G401 (cell line): ENCODE measurements at places on chromosomes 6 and 20.

GRCh38 chr6:30544666-30545272 is 11.5 kb downstream of the GNL1 start:
- DNase-seq, result peak; percentile 69

- no peak for DNase-seq
Observed at GRCh38 chr20:23290761-23291574, 59.6 kb upstream of the NXT1 start.

DNA sequence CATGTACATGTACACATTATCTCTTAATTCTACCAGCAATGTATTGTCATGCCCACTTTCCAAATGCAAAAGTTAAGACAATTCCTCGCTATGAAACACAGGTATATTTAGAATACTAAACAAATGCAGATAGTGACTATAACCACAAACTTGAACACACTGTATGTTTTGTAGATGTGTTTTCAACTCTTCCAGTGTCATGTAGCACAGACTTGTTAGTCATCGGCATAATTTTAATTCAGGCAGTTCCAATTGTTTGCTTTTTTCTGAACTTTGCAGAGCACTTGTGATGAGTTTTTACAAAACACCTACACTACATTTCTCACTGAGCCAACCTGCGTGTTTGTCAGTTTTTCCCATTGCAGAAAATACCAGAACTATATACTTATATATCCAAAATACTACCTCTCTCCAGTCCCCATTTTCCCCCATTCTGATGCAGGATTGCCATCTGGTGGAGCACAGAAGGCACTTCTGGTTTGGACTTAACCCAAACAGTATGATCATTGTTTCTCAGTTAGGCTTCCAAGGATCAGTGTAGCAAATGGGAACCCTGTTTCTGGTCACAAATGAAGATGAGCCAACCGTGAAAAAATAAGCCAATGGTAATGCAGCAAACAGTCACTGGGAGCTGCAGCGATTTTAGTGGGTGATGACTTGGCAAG is 143.4 kb downstream of the ADGRB3 start:
- DNase-seq, result peak; percentile 96

DNA sequence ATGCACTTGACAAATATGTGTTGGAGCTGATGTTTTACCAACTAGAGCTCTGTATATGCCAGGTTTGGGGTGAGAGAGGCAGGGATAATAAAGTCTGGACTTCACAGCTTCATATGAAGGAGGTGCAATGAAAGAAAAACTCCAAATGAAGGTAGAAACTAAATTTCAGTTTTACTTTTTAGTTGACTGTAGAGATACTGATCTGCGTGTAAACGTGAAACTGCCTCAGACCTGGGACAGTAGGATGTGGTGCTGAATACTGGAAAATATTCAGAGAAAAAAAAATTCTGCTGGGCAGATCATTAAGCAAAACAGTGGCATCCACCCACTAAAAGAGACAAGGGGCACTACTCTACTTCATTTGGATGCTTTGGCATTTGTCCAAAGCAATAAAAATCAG is 94.5 kb downstream of the BACH2 start:
- DNase-seq, result no peak

- DNase-seq, result no peak
Observed at GRCh38 chr6:149223904-149224351, 93.6 kb upstream of the TAB2 start.

- DNase-seq, result no peak
Observed at GRCh38 chr6:157304899-157305663, 18.2 kb downstream of the TMEM242 start.

GRCh38 chr6:130355572-130355971 is 10.2 kb upstream of the TMEM200A start:
- DNase-seq, result no peak

DNA sequence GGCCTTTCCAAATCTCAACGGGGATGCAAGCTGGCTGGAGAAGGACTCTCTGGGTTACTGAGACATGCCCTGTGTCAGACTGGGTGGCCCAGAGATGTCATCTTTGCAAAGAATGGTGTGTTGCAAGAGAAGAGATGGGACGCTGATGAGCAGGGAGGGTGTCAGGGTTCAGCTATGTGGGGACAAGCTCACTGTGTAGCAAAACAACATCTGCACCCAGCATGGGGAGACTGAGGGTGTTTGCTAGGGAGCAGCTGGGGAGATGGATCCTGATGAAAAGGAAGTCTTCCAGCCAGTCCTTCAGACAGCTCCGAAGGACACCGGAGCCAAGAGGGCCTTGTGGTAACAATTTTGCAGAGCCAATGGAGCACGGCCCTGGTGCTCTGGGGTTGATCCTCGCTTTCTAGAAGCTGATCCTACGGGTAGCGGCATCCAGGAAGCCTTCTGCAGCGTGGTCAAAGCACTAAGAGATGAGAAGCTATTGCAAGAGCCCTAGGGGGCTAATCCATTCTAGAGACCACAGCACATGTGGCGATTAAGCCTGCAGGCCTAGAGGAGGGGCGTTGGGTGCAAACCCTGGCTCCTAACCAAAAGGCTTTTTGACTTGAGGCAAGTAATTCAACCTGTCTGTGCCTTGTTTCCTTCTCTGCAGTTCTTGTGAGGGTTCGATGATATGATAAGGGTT is 39.9 kb downstream of the EDN3 start:
- DNase-seq, result no peak

DNA sequence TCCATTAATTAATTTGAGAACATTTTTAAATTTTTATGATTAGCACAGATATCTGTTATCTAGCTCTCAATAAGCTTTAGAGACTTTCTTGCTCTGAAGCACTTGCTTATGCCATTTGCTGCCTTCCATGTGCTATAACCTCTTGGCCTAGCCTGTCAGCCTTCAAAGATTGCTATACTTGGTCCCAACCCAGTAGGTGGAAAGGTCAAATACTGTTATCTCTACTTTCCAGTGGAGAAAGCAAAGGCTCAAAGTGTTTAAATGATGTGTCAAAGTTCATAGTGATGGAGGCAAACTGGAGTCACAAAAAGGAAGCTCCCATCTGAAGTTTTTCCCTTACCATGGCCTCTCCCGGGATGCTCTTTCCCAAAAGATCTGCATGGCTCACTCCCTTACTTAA is 125.1 kb downstream of the PKHD1 start:
- DNase-seq, result no peak

- no peak for DNase-seq
Observed at GRCh38 chr6:167116838-167117228, 6.1 kb upstream of the CCR6 start.

GRCh38 chr20:34022151-34022838 is 28.6 kb downstream of the RALY start:
- DNase-seq, result peak; percentile 30

- no peak for DNase-seq
Observed at GRCh38 chr20:23114018-23114417, 27.9 kb upstream of the CD93 start.

DNA sequence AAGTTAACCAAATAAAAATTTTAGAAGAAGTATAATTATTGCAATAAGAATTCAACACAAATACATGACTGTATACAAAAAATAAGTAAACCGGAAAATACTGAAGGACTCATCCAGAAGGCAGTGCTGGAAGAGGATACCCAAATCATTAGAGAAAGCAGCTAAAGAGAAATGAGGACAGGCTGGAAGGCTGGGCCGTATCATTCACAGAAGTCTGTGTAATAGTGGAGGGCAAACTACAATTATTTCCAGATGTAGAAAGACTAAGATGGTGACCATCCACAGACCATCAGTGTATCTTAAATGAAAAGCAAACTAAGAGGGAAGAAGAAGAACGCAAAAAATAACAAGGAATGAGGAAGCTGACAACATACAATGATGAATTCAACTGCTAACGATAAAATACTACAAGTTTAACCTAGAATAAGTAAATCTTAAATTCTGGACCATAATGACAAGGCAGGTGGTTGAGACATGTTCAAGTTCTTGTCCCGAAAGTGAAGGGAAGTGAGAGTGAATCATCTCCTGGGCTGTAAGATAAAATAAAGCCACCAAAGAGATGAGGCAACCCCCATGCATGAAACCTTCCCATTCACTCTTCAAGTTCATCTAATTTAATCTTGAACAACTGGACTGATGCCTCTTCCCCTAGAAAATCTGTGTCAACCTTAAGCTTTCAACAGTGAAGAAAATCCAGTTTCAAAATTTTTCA is 71.5 kb downstream of the SLC23A2 start:
- no peak for DNase-seq

DNA sequence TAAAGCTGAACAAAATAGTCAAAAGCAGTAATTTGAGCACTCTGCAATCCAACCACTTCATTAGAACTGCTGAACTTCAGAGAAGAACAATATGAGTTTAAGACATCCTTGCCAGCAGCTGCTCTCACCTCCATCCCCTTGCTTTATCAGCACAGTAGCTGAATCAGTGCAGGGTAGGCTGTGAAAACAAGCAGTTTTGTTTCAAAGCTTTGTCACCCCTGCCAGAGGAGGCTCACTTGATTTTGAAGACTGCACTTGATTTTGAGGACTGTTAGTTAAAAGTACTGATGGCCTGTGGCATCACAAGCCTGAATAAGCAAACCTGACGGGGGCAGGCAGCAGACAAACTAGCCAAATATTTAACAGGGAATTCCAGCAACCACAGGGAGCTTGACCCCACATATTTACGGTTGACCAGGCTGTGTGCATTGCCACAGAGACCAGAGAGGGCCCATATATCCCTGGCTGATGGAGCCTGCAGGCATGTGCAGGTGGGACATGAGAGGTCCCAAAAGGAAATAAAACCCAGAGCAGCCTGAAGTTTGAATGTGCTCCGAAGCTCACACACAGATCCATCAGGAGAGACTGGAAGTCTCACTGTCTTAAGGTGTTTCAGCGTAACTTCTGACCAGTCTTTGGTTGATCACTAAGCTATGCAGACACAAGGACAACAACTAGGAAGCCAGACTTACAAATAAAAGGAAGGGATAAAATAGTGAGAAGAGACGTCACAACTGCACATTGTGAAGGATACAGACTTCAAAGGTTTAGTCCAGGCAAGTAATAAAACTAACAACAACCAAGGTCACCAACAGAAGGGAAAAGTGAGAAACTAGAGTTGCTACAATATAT is 97.4 kb downstream of the PDSS2 start:
- DNase-seq, result no peak

DNA sequence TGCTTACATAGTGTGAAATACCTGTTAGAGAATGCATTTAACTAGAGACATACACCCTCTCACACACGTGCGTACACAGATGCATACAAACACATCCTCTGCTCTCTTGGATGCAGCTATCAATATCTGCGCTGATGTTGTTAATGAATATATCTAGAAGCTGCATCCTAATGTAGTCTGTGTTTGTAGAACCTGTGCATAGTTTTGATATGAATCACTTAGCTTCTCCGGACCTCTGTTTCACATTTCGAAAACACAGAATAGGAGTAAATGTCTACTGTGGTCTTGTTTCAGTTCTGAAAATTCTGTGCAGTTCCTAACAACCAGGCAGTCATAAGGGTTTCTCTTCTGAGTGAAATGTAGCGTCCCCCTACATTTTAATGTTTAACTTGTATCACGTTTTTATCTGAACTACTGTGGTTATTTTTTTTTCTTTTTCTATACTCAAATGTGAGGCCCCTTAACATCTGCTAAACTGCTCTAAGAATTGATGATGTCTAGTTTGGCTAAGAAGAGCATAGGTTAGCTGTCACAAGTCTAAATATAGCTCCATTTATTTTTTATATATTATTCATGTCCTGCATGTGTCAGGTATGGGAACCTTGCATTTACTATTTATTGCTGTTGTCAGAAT is 254.5 kb downstream of the TMEM242 start:
- no peak for DNase-seq

GRCh38 chr6:165487347-165487746 is 175.7 kb downstream of the PDE10A start:
- no peak for DNase-seq

DNA sequence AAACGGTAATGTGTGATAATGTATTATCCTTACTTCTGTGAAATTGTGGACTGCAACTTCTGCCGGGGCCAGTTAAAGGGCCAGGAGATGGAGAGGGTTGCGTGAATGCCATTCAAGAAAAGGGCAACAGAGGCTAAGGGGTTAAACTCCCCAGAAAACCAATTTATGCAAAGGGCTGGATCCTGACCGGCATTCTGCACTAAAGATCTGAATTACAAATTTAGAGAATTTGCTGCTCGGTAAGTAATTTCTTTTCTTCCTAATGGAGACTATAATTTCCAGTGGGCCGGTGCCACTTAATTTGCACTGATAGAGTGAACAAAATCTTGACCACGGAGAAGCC is 130.1 kb downstream of the BCAS1 start:
- DNase-seq, result no peak

DNA sequence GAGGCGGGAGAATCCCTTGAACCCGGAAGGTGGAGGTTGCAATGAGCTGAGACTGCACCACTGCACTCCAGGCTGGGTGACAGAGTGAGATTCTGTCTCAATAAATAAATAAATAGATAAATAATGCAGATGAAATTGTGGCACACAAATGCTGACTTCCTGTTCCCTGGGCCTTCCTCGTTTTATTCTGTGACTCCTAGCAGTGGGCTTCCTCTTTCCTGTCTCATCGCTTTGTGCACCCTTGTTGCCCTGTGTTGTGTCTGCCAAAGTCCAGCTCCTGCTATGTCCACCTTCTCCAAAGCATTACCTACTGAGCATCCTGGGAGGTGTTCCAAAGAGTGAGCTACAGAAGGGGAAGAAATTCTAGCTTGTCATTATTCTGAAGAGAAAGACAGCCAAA is 100.2 kb upstream of the TIAM2 start:
- no peak for DNase-seq

DNA sequence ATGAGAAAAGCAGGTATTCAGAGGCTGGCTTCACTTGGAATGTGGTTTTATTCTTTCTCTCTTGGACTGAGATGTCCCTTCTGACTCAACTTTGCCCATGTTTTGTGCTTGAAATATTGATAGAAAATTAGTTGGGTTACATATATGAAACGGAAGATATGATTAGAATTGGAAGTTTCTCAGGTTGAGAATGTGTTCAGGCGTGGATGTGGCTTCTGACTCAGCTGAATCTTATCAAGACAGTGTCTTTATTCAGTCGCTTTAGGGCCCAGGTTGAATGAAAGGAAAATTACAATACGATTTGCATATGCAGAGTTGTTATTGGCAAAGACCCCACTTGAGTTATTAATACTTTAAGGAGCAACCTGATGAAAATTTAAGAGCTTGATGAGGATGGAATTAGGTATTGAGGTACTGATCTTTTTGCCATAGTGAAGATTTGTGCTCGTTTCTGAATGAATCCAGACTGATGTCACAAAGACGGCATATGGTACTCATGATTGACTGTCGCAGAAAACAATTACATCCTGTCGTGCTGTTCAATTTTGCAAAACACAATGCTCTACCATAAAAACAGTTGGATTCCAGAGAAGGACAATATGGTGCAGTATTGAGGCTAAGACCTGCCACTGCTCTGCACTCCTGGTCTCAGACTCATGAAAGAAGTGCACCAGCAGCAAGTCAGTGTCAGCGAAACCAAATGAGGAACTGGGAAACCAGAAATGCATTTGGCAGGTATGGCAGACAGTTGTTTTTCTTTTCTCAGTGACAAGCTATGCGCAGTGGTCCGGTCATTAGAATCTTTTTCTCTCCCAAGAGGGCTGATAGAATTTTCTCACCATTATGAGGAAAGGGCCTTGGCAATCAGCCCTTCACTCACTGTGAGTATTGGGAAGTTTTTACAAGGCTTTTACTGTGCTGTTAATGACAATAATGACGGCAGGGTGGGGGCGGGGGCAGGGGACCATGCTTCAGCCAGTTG is 158.3 kb downstream of the DOK5 start:
- DNase-seq, result peak; percentile 11

GRCh38 chr6:139823099-139823807 is 448.8 kb upstream of the CITED2 start:
- no peak for DNase-seq
